ENCODE measurements at places on chromosomes 16 and 17. TPM values are rescaled to one million over a fixed set of nuclear protein-coding genes. Genes with fewer than 3 reads are reported as not detected.

The DOC2A gene
- 0.13 TPM for total RNA-seq

The MYH3 gene
- 0.22 TPM for total RNA-seq

The CRK gene
- 36.0 TPM for total RNA-seq

The ADAD2 gene
- total RNA-seq: 0.65 TPM

The SDR42E2 gene
- not detected for total RNA-seq

The CES2 gene
- total RNA-seq: 114 TPM

The C17orf107 gene
- 0.51 TPM for total RNA-seq

The NOTUM gene
- 0.56 TPM for total RNA-seq
